ENCODE measurements at places on chromosomes 7 and 10.

- no peak for DNase-seq
Observed at GRCh38 chr10:12717981-12718707, 283.4 kb downstream of the CCDC3 start.

DNA sequence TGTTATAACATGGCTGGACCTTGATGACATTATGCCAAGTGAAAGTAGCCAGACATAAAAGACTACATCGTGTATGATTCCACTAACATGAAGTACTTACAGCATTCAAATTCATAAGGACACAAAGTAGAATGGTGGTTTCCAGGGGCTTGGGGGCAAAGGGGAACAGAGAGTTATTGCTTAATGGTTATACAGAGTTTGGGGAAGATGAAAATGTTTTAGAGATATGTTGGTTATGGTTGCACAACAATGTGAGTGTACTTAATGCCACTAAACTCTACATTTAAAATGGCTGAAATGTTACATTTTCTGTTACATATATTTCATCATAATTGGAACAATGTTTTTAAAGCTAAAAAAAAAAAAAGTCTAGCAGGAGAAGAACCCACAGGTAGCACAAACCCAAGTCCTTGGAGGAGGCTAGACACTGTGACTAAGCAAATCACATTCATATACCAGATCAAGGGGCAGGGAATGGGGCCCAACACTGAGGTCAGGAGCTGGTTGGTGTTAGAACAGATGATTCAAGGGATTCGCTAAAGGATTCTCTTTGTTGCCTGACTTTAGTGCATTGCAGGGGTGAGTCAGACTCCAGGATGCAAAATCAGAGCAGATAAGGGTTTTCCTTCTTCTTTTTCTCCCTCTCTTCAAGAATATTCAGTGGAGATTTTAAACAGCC, 25.1 kb upstream of the AOAH start:
- DNase-seq: no peak

DNA sequence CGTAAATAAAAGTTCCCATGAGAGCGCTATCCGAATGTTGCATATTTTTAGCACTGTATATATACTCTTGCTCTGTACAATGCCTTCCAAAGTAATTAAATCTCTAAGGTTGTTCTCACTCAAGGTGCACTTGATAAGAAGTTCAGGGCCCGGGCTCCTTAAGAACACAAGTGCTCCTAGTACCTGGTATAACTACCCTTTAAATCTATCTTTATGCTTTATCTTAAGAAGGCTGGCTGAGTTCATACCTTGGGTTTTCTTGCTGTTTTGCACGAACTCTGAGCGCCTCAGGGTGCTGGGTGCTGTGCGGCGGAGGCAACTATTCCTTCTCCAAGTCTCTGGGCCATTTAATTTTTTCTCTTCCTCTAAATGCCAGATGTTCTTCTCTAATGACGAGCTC, 80.4 kb downstream of the DNMBP start:
- DNase-seq: no peak

- no peak for DNase-seq
Observed at GRCh38 chr10:61792097-61792716, 109.3 kb upstream of the ARID5B start.

DNA sequence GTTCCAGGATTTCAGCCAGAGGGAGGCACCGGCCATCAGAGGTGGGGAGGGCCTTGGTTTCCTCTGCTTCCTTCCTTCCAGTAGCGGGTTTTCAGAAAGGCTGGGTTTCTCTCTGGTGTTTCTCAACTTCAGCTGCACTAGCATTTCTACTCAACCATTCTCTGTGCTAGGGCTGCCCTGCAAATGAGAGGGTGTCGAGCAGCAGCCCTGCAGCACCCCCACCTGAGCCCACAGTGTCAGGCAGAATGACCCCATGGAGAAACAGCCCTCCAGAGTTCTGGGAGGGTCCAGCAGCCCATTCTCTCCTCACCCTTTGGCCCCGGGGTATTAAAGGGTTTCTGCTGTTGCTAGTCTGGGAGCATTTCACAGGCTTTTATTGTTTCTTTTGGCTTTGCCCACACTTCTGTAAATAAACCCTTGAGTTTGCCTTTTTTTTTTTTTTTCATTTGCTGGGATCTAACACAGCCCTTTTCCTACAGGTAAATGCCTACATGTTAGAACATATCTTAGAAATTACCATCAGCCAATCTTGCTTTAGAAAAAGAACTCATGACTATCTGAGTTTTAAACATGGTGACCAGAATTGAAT, 151.5 kb upstream of the VIPR2 start:
- DNase-seq: no peak

DNA sequence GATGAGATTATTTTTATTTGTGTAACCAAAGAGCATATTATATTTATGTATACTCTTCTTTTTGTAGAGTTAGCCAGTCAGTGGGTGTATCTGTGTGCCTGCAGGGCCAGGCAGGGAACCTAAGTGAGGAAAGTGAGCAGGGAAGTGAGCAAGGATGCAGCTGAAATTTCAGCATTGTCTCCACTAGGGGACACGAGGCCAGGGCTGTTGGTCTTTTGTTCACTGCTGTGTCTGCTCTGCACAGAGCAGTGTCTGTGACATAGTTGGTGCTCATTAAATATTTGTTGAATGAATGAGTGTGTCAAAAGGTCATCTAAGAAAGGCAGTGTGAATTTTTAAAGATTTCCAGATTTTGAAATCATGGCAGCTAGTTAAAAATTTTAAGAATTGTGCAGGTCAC, 51.8 kb downstream of the SUGCT start:
- DNase-seq: no peak

DNA sequence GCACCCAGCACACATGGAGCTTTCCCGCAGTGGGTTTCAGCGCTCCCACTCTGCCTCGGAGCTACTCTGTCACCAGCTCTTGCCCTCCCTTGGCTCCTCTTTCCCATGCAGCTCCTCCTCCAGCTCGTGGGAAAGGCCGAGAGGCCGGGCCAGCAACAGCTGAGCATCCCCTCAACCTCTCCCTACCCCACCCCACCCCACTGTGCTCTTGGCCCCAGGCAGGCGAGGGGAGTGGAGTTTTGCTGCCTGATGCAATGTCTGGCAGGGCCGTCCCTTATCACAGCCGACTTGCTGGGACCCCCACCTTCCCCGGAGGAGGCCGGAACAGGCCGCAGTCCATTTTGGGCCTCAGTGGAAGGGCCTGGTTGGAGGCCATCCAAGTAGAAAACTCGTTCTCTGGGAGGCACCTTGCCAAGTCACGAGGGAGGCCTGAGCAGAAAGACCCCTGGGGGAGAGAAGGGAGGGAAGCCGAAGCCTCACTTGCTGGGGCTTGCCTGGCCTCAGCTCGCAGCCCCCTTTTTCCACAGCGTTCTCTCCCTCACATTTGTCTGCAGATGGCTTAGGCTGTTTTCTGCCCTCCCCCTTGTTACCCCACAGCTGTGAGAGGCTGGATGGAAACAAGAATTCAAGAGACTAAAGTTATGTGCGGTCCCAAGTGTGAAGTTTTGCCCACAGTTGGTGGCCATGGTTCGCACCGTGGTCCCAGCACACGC, 35.3 kb downstream of the CHST3 start:
- DNase-seq: peak; percentile 38

- no peak for DNase-seq
Observed at GRCh38 chr7:151968357-151968756, 12.1 kb downstream of the GALNTL5 start.

- DNase-seq: peak; percentile 61
Observed at GRCh38 chr7:155190688-155191087, 107.0 kb upstream of the INSIG1 start.

GRCh38 chr7:110964775-110965174, 126.2 kb upstream of the LRRN3 start:
- DNase-seq: no peak

DNA sequence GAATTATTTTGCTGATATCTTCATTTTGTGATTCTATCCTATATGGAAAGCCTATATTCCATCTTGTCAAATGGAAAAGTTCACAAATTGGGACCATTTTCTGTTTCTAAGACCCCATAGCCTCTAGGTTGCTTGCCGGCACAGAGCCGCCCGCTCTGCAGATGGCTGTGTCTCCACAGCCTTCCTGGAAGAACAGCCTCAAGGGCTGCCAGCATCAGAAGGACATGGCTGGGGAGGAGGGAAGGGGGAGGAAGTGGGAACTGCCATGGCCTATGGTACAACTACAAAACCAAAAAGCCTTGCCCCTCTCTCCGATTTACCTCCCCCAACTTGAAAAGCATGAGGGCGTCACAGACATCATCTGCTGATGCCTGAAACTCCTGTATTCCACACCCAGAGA, 75.9 kb downstream of the LANCL2 start:
- DNase-seq: no peak

DNA sequence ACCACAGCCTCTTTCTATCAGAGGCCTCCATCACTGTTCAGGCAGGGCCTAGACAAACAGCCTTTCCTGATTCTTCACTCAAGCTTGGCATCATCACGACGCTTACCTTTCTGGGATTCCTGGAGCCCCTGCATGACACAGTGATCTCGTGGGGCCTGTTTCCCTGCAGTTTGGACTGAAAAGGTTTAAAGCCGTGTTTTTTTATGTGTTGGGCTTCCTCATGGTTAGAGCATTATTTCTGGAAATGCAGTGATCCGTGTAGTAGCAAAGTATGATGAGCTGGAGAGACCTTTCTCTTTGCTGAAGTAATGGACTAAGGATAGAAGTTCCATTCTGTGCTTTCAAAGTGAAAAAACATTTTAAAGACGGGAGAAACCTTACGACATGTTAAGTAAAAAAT, 169.1 kb downstream of the BMPER start:
- no peak for DNase-seq

Measured in left colon (tissue), 2 donors.